Stimulated activated CD8-positive, alpha-beta memory T cell treated with anti-CD3 and anti-CD28 coated beads, Interleukin-4, amount 100 ng/mL, for 1 hour (primary cell): ENCODE measurements at places on chromosomes 3 and 15.

- no peak for DNase-seq
These were observed 305.0 kb upstream of the SLCO3A1 start for GRCh38 chr15:91548549-91548948.

- DNase-seq, result no peak
These were observed 25.3 kb upstream of the AGBL1 start for GRCh38 chr15:86054338-86054737.

DNA sequence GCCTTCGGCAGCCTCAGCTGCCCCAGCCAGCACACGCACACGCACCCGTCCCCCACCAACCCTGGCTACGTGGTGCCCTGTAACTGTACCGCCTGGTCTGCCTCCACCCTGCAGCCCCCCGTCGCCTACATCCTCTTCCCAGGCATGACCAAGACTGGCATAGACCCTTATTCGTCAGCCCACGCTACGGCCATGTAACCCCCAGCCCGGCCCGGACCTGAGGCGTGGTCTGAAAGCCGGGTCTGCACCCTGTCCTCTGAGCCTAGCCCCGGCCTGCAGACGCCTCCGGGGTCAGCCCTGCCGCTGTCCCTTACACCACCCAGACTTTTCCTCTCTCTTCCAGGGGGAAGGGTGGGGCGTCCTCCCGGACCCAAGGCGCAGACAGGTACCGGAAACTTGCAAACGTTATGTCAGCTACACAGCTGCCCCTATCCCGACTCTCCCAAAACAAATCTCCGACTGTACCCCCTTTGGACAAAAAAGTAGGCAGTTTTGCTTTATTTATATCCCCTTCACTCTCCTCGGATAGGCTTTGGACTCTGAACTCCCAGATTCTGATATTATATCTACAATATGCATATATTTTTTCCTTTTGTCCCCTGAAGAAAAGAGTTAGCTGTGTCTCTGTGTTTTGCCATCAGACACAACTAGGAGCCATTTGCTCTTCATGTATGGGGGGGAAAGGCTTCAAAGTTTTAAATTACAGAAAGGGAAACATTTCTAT lies 1.4 kb downstream of the SOX14 start:
- DNase-seq, result no peak

DNA sequence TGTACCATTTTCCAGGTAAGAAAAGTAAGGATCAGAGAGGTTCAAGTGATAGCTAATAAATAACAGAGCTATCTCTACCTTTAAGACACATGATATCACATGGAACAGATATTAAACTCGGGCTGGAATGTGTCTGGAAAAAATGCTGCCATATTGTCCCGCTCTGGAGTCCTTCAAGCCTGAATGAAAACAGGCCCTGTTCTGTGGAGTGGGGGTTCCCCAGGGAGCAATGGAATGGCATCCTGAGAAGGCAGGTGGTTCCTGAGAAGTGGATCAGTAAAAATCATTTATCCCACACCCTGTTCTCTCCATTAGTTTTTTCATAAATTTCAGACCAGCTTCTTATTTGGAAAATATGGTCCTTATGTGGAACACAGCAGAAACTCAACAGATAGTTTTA lies 57.3 kb upstream of the PRTG start:
- no peak for DNase-seq

DNA sequence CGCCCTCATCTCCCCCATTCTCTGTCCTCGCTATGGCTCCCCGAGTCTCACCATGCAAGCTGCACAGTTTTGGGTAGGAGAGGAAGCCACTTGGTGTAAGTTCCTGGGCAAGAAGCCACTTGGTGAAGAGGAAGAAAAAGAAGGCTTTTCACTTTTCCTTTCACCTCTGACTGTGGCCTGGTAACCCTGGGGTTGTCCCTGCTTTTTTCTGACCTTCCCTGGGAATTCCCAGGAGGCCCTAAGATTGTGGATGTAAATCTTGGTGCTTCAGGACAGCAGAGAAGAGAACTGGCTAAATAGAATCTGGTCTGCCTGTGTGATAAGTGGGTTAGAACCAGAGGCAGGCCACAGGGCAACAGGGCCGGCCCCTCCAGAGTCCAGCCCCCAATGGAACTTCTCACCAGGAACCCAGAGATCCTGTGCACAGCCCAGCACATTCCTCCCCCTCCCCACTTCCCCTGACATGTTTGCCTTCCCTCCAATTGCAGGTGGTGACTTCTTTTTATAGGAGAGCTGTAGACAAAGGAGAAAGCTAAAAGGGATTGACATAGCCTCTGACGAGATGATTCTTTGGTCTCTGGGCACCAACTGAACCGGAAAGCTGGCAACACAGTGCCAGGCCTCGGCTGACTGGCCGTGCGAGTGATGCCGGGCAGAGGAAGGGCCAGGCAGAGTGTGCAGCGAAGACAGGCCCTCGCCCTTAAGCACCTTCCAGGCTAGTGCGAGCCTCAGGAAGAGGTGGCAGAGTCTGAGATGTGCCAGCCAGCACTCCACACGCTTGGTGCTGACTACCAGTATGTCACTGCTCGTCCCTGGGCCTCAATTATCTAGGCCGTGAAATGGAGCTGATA lies 19.4 kb upstream of the SKOR1 start:
- DNase-seq, result no peak

GRCh38 chr15:66474135-66474534 lies 23.4 kb downstream of the SNAPC5 start:
- DNase-seq, result no peak

DNA sequence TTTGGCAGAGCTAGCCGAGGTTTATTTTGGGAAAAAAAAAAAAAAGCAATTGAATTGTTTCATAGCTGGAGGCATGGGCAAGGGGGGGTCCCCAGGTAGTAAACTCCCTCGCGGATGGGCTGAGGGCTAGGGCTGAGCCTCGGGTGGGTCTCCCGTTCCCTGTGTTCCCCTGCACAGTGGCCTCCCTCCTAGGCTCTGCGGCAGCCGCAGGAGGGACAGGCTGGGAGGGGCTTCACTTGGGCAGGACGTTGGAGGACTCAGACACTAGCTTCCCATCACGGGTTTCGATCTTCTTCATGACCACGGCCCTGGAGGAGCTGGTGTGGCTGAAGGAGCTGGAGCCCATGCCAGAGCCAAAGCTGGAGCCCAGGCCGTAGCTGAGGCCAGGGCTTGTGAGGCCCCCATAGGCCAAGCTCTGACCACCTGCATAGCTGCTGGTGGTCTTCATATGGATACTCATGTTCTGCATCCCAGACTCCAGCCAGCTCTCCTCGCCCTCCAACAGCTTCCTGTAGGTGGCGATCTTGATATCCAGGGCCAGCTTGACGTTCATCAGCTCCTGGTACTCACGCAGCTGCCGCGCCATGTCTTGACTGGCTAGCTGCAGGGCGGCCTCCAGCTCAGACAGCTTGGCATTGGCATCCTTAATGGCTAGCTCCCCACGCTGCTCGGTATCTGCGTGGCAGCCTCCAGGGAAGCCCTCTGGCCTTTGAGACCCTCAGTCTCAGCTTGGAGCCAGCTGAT lies 64.0 kb upstream of the CDAN1 start:
- DNase-seq, result no peak

DNA sequence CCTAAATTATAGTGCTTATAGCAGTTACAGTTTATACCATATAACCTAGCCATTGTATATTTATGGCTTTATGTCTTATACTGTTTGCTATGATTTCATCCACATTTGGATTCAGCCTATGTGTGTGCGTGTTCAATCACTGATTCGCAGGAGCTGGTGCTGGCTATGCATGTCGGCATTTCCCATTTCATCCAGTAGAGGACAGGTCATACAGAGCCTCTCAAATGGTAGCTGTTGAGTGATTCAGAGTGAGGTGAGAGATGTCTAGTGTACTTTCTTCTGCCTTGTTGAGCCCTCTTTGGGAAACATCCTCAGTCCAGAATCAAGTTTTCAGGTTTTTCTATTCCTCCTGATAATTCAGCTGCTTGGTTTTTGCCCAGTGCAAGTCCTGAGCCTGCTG lies 76.1 kb downstream of the FRMD4B start:
- no peak for DNase-seq

GRCh38 chr3:81726132-81726531 lies 35.3 kb downstream of the GBE1 start:
- DNase-seq, result no peak

GRCh38 chr15:78461171-78461888 lies 23.3 kb downstream of the IREB2 start:
- no peak for DNase-seq

- no peak for DNase-seq
These were observed 172.6 kb upstream of the LRRC3B start for GRCh38 chr3:26449996-26450395.
